Fibroblast of skin of scalp (primary cell): ENCODE measurements at places on chromosomes 16 and 17.

GRCh38 chr17:19327031-19327783 is 35.3 kb downstream of the B9D1 start:
- peak; percentile 83 for DNase-seq

DNA sequence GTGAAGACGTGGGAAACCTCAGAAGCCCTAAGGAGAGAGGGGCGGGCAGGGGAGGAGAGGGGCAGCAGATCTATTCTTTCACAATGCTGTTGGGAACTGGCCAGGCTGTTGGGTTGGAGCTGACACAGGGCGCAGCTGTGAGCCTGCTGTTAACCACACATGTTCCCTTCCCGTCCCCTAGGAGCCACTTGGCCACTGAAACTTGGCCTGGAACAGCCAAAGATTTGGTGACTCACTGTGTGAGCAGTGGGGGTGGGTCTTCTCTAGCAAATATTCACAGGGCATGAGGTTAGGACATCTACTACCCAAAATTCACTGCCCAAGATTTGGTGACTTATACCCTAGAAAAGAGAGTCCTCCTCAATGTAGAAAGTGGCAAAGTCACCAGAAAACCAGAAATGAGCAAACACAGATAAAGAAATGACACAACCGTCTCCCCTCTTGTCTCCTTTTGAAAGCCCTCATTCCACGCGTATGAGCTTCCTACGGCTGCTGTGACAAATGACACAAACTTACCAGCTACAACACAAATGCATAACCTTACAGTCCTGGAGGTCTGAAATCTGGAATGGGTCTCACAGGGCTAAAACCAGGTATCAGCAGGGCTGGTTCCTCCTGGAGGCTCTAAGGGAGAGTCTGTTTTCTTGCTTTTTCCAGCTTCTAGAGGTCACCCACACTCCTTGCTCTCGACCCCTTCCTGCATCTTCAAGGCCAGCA is 6.3 kb downstream of the TBC1D16 start:
- peak; percentile 90 for DNase-seq

GRCh38 chr16:27315333-27316037 is 1.7 kb downstream of the IL4R start:
- DNase-seq = no peak

GRCh38 chr16:8108991-8109509 is 481.3 kb downstream of the TMEM114 start:
- no peak for DNase-seq

GRCh38 chr17:48618256-48618896 is 3.3 kb upstream of the HOXB8 start:
- peak; percentile 80 for DNase-seq

- DNase-seq = peak; percentile 54
These were observed 51.8 kb downstream of the BEAN1 start for GRCh38 chr16:66478733-66479511.

DNA sequence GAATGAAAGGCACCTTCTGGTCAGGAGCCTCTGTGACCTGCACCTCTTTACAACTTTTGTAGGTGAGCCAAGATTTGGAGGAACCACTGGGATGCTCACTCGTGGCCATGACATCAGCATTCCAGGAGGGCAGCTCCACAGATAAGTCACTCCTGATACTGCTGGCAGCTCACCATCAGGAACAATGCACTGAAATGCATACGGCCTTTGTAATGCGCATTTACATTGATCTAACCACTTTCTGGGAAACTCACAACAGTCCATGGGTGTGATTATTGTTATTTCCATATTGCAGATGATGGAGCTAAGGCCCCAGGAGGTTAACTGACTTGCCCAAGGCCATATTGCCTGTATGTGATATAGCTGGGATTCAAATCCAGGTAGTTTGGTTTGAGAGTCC is 34.3 kb upstream of the PMFBP1 start:
- DNase-seq = no peak
